CMK (cell line): ENCODE measurements at places on chromosomes 16 and 17.

GRCh38 chr16:12559714-12560113 lies 244.0 kb downstream of the CPPED1 start:
- no peak for DNase-seq

DNA sequence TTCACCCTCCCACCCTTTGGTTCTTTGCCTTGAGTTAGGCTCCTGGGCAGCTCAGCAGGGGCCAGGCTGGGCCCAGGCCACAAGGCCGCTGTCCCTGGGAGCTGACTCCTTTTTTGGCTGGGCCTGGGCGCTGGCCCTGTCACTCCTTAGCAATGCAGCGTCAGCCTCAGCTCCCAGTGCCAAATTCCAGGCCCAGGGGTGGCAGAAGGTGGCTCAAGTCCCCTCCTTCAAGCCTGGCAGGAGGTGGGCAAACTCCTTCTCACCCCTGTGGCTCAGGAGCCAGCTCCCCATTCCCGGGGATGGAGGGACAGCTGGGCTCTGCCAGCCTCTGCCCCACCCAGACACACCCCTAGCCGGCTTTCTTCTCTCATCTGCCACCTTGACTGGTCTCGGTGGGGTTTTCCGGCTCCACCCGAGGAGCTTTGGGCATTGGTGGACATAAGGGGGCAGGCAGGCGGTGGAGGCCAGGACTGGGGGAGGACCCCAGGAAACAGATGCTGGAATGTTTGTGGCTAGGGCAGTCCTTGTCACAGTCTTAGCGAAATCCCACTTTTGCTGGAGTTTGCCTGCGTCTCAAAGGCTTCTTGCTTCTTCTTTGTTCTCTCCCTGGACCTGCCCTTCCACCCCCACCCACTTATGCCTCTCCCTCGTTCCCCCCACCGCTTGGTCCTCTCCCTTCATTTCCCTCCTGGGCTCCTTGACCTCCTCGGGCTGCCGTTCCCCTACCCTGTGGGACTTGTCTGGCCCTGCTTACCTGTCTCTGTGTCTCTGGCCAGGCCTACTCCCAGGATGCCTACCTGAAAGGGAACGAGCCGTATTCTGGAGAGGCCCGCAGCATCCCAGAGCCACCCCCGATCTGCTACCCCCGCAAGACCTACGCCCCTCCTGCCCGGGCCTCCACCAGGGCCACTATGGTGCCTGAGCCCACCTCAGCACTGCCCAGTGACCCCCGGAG lies 37.4 kb downstream of the ARHGAP23 start:
- DNase-seq = no peak

DNA sequence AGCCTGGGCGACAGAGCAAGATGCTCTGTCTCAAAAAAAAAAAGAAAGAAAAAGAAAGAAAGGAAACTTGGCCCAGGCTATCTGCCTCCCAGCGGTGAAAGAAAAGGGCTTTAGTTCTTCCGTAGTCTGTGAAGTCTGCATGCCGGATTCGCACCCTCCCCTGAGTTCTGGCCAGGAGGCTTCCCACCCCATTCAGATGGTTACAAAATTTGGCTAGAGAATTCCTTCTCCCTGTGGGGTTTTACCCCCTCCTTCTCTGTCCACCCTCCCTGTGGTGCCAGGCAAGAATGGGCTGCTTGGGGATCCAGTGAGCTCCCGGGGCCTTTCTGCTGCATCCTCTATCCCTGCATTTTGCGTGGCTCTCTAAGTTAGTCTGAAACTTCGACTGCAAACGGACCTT lies 37.8 kb downstream of the PAFAH1B1 start:
- DNase-seq = no peak

DNA sequence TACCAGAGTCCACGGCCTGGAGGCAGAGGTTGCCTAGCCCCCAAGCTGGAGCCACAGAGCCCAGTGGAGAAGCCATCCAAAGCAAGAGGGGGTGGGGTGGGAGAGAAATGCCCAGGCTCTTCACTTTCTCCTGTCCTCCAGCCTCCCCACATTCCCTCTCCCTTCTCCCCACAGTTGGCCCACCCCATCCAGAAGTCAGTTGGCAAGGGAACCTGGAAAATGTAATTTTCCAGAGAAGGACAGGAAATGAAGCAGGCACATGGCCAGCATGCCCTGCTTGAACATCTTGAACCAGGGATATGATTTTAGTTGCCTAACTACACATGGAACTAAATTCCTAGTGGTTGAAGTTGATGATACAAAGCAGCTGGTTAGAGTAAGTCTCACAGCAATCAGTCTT lies 73.3 kb upstream of the IRX6 start:
- no peak for DNase-seq

- no peak for DNase-seq
Observed at GRCh38 chr17:18267366-18267765, 6.9 kb downstream of the MIEF2 start.

- DNase-seq = no peak
Observed at GRCh38 chr16:30068750-30069610, 3.4 kb downstream of the ALDOA start.

DNA sequence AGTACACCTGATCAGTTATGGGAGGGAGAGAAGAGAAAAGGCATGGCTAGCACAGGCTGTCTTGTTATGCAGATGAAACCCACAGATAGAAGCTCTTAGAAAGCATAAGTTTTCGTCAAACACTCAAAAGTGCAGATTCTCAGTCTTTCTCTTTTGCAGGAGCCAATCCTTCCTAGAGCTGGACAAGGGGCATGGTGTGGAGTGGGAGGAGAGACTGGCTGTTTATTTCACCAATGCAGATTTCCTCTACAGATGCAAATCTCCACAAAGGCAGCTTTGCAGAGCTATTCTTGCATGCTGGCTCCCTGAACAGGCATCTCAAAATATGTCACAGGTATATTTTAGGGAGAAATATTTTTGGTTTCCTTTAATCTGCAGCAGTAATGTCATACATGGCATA lies 1400.7 kb downstream of the CDH8 start:
- no peak for DNase-seq

GRCh38 chr17:245020-245419 lies 63.6 kb upstream of the DOC2B start:
- DNase-seq = no peak

GRCh38 chr17:77794846-77795245 lies 163.7 kb upstream of the TNRC6C start:
- no peak for DNase-seq

DNA sequence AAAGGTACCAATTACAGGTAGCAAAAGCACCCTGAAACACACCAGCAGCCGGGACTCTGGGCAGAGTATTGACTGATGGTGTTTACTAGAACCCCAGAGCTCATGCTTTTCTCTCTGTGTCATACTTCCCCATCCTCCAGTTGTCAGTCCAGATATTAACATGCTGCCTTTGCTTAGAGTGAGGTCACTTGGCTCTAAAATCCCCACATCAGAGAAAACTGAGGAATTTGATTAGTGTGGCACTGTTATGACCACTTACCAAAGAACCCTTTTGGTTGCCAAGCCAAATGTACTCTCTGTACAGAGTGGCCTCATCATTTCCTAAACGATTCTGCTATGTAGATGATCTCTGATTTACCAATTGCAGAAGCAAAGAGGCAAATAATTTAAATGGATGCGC lies 80.4 kb downstream of the ABCC12 start:
- no peak for DNase-seq

GRCh38 chr16:66843191-66843590 lies 1.0 kb upstream of the CA7 start:
- no peak for DNase-seq

DNA sequence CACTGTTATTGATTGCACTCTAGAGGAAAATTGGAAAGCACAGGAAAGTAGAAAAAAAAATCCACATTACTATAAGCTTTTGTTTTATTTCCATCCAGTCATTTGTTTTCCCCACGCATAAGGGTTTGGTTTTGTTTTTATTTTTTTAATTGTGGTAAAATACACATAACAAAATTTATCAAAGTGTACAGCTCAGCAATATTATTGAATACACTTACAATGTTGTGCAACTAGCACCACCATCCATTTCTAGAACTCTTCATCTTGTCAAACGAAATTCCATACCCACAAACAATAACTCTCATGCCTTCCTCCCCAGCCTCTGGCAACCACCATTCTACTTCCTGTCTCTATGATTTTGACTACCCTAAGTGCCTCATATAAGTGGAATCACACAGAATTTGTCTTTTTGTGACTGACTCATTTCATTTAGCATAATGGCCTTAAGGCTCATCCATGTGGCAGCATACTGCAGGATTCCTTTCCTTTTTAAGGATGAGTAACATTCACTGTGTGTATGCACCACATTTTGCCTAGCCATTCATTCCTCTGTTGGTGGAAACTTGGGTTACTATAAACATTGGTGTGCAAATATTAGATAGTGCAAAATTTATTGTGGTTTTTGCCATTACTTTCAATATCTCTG lies 11.1 kb downstream of the SPPL2C start:
- no peak for DNase-seq

- DNase-seq = no peak
Observed at GRCh38 chr17:50866950-50867362, 802 bp upstream of the TOB1 start.

- peak; percentile 4 for DNase-seq
Observed at GRCh38 chr16:11949527-11949926, 7.7 kb upstream of the NPIPB2 start.

DNA sequence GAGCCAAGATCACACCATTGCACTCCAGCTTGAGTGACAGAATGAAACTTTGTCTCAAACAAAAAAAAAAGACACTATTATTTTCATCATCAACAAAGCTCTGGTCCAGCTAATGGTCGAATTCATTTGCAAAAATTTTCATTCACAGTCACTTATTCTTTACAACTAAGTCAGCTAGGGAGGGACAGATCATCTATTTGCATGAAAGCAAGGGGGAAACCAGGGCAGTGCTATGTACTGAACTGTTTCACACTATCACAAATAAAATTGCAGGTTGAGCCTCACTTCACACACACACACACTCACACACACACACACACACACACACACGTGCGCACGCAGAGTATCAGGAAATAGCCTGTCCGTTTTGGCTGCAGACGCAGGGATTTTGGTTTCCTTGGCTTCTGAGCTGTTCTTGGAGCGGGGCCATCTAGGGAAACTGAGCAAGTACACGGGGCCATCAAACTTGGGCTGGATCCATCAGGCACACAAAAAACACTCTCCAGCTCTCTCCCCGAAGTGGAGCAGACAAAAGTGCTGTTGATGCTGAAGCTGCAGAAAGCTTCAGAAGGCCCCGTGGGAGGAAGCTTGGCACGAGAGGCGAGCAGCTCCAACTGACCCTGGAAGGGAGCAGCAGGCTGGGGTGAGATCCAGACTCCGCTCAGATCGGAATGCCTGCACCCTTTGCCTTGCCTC lies 44.3 kb upstream of the HELZ start:
- no peak for DNase-seq

GRCh38 chr16:78249056-78249455 lies 149.6 kb downstream of the WWOX start:
- no peak for DNase-seq

GRCh38 chr17:74513987-74514631 lies 17.2 kb downstream of the CD300LB start:
- peak; percentile 62 for DNase-seq

DNA sequence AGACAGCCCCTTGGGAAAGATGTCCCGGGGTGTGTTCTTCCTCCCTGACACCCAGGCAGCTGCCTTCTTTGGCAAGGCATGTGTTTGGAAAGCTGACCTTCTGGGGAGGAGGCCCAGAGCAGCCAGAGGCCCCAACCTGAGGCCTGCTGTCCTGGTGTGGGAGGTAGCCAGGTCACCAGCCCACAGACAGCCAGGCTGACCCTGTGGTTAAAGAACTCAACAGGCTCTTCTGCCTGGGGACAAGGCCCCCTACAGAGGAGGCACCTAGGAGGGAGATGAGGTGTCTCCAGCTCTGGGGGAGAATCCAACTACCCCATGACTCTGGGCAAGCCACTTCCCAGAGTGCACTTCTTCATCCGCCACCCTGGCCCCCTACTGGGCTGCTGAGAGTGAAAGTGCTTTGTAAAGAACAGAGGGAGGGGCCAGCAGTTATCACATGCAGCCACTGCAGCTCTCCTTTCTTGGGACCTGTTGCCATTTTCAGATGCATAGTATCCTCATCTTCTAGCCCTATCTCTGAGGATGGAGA lies 13.1 kb upstream of the SREBF1 start:
- no peak for DNase-seq

DNA sequence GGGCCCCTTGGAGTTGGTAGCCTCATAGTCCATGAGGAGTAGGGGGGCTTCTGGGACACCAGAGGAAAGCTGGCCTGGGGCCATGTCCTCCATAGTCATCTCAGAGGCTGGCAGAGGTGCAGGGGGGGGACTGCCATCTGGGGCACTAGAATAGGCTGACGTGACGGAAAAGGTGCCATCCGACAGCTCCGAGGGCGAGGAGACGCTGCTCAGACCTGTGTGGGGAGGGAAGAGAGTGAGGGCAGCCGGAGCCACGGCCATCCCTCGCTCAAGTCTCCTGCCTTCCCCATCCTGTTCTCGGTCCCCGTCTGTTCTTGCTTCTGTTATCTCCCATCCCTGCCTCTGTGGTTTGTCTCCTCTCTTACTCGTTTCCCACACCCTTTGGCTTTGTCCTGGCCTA lies 4.7 kb upstream of the SPAG7 start:
- DNase-seq = no peak

GRCh38 chr17:49969134-49969759 lies at the start of gene DLX4:
Gene DLX4 (plus strand): TSS chr17:49969190. CDS start chr17:49969469, 279 bp downstream.
- DNase-seq = no peak

DNA sequence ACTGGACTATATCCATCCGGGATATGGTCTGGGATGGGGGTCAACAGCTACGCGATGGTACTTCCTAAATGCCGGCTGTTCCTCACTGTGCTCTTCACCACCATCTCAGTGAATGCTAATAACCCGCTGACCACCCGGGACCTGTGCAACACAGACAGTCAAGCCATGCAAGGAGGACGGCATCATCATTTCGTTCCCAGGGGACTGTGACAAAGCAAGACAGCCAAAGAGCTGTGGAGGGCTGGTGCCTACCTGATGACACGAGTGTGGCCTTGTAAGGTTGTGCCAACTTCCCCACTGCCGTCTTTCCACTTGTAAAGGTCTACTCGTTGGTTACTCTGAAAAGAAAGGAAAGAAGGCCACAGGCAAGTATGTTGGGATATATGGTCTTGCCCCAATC lies 33.7 kb downstream of the WDR59 start:
- DNase-seq = no peak

- DNase-seq = no peak
Observed at GRCh38 chr17:39635614-39636176, 1.2 kb upstream of the STARD3 start.
